ENCODE measurements at places on chromosomes 11 and 22. TPM values are rescaled to one million over a fixed set of nuclear protein-coding genes. Genes with fewer than 3 reads are reported as not detected.

DNA sequence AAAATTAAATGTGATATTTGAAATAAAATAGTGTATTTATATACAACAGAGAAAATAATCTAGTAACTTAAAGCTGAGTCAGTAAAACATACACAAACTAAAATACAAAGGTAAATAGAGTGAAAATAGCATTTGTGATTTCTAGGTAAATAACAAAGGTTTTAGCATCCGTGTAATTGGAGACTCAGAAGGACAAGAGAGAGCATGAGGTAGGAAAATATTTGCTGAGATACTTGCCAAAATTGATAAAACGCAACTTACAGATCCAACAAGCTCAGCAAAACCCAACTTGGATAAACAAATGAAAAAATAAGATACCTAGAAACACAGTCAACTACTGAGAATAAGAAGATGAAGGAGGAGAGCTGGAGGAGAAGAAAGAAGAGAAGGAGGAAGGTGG, 634.7 kb upstream of the CCDC179 start:
- DNase-seq = no peak
- H3K27me3 ChIP-seq = peaks cover 2% of the 10 kb centered on the region
- H3K27ac ChIP-seq = no peak overlapping the region
- no peaks in the 10 kb centered on the region for H3K4me1 ChIP-seq
- H3K36me3 ChIP-seq = no peaks in the 10 kb centered on the region
- no peak overlapping the region for H3K4me3 ChIP-seq

- no peaks in the 10 kb centered on the region for H3K36me3 ChIP-seq
- no peak overlapping the region for H3K4me3 ChIP-seq
- no peaks in the 10 kb centered on the region for H3K27me3 ChIP-seq
- no peak for DNase-seq
These were observed 727.4 kb downstream of the DLG2 start for GRCh38 chr11:84899740-84900139.

DNA sequence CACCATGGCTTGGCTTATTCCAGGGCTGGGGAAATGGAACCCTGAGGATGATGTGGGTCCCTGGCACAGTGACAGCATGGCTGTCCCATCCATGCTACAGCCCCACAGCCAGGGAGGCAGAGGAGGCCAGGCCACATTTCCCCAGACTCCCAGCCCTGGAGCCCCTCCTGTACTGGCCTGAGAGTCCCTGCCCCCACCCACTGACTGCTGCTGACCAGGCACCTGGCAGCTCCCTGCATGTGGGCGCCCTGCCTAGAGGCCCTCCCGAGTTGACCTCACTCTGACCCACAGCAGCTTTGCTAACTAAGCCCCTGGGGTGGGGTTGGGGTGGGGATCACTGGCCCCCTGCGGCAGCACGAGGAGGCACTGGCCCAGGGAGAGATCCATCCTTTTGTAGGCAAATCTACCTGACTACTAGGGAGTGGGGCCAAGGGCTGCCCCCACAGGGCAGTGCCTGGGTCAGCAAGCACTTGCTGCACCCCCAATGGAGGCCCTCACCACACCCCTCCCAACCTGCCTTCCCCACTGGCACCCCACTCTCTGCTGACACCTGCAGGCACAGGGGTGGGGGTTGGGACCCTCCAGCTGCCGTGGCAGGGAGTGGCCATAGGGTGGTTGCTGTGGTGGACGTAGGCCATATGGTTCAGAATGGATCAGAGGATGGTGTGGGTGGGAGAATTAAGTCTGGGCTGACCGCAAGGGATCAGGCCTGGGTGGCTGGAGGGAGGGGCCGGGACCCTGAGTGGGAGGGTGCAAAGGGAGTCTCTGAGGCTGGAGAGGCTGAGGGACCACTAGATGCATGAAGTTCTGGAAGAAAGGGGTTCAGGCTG, 17.4 kb downstream of the ARVCF start:
- H3K4me3 ChIP-seq = no peak overlapping the region
- no peak overlapping the region for H3K27ac ChIP-seq
- peaks cover 15% of the 10 kb centered on the region for H3K27me3 ChIP-seq
- no peak for DNase-seq
- H3K36me3 ChIP-seq = peaks cover 13% of the 10 kb centered on the region

The KCNK4 gene
- not detected for total RNA-seq

DNA sequence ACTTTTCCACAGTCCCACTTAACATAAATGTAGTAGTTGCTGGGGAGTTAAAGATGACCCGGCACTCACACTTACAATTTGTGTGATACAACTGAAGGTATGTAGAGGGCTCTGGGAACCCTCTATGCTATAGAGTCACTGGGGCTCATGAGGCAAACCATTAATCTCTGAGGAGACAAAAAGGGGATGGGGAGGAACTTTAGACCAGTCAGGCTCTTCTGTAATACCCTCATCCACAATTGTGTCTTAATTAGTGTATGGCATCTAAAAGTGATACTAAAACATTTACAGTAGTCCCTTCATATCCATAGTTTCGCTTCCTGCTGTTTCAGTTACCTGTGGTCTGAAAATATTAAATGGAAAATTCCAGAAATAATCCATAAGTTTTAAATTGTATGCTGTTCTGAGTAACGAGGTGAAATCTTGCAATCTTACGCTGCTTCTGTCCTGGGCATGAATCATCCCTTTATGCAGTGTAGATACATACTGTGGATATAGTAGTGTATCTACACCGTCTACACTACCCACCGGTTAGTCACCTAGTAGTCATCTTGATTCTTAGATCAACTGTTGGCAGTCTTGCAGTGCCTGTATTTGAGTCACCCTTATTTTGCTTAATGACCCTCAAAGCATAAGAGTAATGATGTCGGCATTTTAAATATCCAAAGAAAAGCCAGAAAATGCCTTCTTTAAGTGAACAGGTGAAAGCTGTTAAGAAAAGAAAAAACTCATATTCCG, 12.2 kb downstream of the CBL start:
- no peaks in the 10 kb centered on the region for H3K27me3 ChIP-seq
- peaks cover 47% of the 10 kb centered on the region for H3K4me1 ChIP-seq
- H3K4me3 ChIP-seq = peak overlapping the region; percentile 72
- peak; percentile 98 for DNase-seq
- peak overlapping the region; percentile 84 for H3K27ac ChIP-seq
- no peaks in the 10 kb centered on the region for H3K36me3 ChIP-seq

GRCh38 chr11:36488096-36488495, 22.0 kb downstream of the TRAF6 start:
- H3K27me3 ChIP-seq = no peaks in the 10 kb centered on the region
- no peak for DNase-seq
- H3K4me3 ChIP-seq = peak overlapping the region; percentile 60
- H3K4me1 ChIP-seq = peaks cover 39% of the 10 kb centered on the region
- peak overlapping the region; percentile 89 for H3K27ac ChIP-seq

DNA sequence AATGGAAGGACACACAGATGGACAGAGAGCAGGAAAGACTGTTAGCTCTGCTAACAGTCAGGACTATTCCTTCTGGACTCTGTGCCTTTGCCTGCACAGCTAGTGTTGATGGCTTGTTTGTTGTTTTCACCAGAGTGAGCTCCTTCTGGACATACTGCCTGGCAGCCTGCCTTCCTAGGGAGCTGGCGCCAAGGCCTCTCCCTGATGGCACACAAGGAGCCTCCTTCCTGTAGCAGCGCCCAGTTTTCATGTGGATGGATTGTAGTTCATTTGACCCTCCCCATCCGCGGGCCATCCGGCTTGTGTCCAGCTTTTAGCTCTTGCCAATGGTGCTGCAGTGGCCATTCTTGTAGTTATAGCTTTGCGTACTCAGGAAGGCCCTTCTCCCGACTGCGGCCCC, 16.6 kb upstream of the BCR start:
- H3K36me3 ChIP-seq = no peaks in the 10 kb centered on the region
- DNase-seq = no peak
- H3K27me3 ChIP-seq = peaks cover 10% of the 10 kb centered on the region
- no peak overlapping the region for H3K27ac ChIP-seq
- no peaks in the 10 kb centered on the region for H3K4me1 ChIP-seq

The LMNTD2 gene
- 1.2 TPM for total RNA-seq

- H3K4me1 ChIP-seq = peaks cover 10% of the 10 kb centered on the region
- no peak overlapping the region for H3K27ac ChIP-seq
- no peaks in the 10 kb centered on the region for H3K27me3 ChIP-seq
- no peak overlapping the region for H3K4me3 ChIP-seq
- H3K36me3 ChIP-seq = no peaks in the 10 kb centered on the region
These were observed 30.6 kb upstream of the YAP1 start for GRCh38 chr11:102079625-102080024.

The SYCE3 gene
- not detected for total RNA-seq

GRCh38 chr22:20567993-20568417, 60.6 kb downstream of the MED15 start:
- H3K27ac ChIP-seq = peak overlapping the region; percentile 98
- peaks cover 42% of the 10 kb centered on the region for H3K36me3 ChIP-seq

DNA sequence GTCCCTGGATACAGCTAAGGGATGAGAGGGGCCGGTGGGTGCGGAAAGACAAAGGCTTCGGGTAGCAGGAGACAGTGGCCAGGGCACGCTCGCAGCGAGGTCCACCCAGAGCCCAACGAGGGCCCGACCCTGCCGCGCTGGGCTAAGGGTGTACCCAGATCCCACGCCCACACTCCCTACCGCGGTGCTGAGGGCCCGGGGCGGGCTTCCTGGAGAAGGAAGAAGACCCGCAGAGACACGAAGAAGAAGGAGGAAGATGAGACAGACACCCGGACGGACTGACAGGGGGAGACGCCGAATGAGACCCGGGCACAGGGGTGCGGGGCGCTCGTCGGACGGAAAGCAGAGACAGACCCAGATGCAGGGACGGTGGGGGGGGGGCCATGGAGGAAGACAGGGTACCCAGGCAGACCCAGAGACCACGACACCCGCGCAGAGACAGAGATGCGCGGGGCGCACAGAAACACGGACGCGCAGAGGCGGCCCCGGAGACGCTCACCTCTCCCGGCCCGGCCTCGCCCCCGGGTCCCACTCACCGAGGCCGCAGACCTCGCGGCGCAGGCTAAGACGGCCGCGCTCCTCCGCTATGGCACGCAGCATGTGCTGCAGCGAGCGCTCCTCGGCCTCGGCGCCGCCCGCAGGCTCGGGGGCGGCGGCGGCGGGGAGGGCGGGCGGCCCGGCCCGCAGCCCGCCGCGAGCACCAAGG, 437 bp downstream of the KIAA0930 start:
- H3K36me3 ChIP-seq = no peaks in the 10 kb centered on the region
- no peak for DNase-seq
- H3K27ac ChIP-seq = peak overlapping the region; percentile 59
- H3K4me1 ChIP-seq = peaks cover 26% of the 10 kb centered on the region

DNA sequence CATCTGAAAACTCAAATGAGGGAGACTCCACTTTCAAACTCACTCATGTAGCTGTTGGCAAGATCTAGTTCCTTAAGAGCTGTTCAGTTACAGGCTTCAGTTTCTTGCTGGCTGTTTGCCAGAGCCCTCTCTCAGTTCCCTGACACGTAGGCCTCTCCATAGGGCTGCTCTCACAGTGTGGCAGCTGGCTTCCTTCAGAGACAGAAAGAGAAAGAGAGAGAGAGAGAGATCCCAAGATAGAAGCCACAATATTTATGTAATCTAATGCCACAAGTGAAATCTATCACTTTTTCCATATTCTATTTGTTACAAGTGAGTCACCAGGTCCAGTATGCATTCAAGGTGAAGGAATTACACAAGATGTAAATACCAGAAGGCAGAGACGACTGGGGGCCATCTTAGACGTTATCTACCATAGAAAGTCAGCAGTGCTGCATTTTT, 168.8 kb downstream of the RCN1 start:
- DNase-seq = no peak
- H3K27me3 ChIP-seq = peaks cover 20% of the 10 kb centered on the region

DNA sequence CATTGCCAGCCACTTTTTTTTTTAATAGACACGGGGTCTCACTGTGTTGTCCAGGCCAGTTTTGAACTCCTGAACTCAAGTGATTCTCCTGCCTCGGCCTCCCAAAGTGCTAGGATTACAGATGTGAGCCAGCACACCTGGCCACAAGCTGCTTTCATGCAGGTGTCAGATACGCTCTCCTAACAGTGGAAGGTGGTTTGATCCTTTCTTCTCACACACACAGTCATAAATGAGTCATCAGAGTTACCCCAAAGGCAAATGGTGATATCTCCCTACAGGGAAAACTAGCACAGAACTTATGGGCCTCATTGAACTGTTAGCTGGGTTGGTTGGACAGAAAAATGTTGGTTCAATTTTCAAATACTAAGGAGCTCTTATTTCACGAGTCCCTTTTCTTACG, 38.2 kb upstream of the UBASH3B start:
- H3K27ac ChIP-seq = no peak overlapping the region
- no peaks in the 10 kb centered on the region for H3K36me3 ChIP-seq
- H3K4me3 ChIP-seq = no peak overlapping the region

The METTL15 gene
- 11.6 TPM for total RNA-seq

DNA sequence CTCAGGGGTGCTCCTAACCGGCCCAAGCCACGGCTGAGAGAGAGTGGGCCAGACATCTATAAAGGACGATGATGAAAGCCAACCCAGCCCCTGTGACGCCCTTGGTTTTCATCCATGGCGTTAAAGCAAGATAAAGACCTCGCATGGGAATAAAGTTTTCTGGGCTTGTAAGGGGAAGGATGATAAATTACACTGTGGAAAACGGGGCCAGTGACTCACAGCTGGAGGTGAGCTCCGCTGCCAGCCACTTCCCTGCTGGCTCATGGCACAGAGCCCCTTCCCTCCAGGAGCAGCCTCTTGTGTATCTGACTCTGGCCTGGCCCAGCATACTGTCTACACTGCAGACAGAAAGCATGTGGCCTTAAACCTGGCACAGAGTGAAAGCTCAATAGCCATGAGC, 503.2 kb upstream of the B3GAT1 start:
- no peak overlapping the region for H3K4me3 ChIP-seq
- H3K27me3 ChIP-seq = no peaks in the 10 kb centered on the region
- H3K27ac ChIP-seq = no peak overlapping the region
- no peak for DNase-seq

DNA sequence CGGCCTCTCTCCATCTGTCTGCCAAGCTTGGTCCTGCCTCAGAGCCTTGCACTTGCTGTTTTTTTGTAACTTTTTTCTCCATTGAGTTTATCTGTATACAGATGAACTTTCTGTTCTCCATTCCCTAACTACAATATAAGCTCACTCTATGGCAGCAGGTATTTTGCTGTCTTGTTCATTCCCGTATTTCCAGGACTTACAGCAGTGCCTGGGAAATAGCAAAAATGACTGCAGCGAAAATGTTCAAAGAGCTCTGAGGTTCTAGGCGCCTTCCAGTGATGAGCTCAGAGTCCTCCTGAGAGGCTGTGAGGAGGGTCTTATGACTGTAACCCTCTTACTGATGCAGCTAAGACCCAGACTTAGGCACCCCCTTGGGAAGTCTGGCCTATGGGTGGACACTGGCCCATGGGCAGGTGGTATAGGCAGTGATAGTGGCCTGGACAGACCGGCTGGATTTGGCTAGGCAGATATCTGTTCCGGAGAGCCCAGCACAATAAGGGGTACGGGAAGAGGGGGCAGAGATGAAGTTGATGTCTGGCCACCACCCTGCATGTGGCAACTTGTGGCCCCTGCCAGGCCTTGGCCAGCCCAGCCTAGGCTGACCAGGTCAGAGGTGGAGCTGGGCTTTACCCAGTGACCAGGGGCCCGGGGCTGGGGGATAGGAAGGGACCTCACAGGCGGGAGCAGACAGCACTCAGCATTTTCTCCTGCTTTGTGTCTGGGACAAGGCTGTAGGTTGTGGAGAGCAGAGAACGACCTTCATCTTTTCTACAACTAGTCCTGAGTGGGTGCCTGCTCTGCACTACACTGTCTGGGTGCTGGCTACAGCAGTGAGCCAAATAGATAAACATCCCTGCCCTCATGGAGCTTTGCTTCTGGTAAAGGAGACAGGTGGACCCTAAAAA, 4.6 kb downstream of the ATF4 start:
- H3K27ac ChIP-seq = peak overlapping the region; percentile 65
- peak overlapping the region; percentile 22 for H3K4me3 ChIP-seq
- peaks cover 43% of the 10 kb centered on the region for H3K36me3 ChIP-seq
- peaks cover 63% of the 10 kb centered on the region for H3K4me1 ChIP-seq
- peaks cover 56% of the 10 kb centered on the region for H3K27me3 ChIP-seq

The ACCSL gene
- not detected for total RNA-seq

All from HFFc6 (cell line).